ENCODE measurements at places on chromosomes 1 and 21.

DNA sequence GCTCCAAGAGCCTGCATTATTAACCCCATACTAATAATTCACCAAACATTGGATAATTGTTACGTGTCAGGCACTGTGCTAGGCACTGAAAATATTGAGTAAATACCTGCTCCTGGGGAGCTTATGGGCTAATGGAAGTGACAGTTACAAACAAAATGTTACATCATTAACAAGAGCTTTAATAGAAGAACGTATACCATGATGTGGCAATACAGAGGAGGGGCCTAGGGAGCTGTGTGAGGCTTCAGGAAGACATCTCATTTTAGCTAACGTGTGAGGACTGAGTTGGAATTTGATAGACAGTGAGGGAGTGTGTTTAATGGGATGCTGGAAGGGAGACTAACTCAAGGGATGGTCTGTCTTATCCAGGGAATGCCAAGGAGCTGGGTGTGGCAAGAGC lies 16.5 kb upstream of the TSPAN2 start:
- no peak for DNase-seq

- DNase-seq: no peak
Observed at GRCh38 chr21:24045373-24045772, 1561.9 kb downstream of the MRPL39 start.

DNA sequence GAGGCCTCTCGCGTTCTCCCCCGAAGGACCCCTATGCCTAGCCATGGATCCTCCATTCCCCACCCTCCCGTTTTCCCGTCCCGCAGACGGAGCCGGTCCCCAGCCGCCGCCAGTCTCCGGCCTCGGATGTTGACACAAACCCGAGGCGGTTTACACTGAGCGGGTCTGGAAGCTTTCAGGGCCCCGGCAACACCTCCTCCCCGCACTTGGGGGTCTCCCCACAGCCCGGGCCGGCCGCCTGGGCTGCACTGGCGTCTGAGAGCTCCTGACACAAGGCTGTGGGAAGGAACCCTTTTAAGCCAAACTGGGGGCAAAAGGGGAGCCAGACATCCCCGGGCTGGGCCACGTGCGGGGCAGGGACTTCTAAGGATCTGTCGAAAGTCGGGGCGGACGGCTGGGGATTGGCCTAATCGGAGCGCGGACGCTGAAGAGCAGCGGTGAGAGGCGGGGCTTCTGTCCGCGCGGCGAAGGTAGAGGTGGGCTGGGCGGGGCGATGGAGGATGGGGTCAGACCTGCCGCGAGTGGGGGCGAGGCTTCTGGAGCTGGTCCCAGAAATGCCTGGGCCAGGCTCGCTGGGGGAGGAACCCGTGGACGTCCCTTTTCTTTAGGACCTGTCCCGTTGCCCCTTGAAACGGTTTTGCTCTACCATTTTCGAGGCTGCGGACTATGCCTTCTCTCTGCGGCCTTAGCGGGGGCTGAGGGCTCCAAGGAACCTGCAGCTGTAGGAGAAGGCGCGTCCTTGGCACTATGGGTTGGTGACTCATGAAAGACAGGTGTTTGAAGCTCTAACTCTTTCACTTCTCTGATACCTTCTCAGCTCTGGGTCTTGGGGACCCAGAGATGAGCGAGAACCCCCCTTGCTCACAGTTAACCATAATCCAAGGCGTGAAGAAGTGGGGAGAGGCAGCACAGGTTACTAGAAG lies 1.2 kb upstream of the HPCAL4 start:
- no peak for DNase-seq

DNA sequence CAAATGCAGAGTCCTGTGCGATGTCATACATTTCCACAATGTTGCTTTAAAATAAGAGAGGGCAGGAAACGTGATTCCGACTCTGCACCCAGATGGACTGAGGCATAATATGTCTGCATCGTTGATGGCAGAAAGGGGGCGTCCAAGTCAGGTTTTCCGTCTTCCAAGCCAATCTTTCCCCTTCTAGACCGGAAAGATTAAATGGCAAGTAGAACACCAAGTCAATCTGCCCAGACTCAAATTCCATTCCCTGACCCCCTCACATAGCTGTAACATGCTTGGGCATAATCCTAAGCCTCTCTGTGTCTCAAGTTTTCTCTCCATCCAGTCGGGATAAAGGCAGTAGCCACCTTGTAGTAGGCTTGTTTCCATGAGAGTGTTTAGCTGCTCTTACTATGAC lies 14.4 kb downstream of the PCP4 start:
- DNase-seq: no peak

GRCh38 chr1:8938232-8938999 lies 7.3 kb upstream of the CA6 start:
- DNase-seq: peak; percentile 39

DNA sequence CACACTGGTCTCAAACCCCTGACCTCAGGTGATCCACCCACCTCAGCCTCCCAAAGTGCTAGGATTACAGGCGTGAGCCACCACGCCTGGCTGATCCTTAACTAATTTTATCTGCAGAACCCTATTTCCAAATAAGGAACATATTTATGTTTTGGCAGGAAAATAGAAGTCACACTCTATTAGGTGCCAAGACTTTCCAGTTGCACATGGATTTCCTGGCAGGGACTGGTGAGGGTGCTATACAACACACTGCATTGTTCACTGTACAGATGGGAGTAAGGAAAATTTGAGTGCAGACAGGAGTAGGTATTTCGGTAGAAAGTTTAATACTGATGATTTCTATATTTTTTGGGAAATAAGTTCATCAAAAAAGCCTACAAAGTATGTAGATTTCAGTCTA lies 605.3 kb upstream of the B3GALT2 start:
- DNase-seq: no peak

- no peak for DNase-seq
Observed at GRCh38 chr1:85569122-85569521, 11.4 kb upstream of the CCN1 start.

- DNase-seq: no peak
Observed at GRCh38 chr1:203507759-203508158, 13.8 kb downstream of the OPTC start.

- no peak for DNase-seq
Observed at GRCh38 chr1:44636083-44636687, 38.1 kb downstream of the TMEM53 start.

DNA sequence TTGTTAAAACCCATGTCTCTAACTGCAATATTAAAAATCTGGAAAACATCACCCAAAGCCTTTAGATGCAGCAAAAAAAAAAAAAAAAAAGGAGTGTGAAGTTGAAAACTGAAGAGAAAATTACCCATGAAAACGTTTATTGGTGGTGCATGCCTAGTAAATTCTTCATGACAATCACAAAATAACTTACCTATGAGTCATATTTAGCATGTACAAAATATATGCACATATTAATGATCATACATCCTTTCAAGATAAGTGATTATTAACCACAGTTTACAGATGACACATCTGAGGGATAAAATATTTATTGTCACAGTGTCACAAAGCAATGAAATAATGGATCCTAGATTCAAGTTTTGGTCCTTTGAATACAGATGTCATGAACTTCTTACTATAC lies 505.2 kb upstream of the NR5A2 start:
- no peak for DNase-seq

DNA sequence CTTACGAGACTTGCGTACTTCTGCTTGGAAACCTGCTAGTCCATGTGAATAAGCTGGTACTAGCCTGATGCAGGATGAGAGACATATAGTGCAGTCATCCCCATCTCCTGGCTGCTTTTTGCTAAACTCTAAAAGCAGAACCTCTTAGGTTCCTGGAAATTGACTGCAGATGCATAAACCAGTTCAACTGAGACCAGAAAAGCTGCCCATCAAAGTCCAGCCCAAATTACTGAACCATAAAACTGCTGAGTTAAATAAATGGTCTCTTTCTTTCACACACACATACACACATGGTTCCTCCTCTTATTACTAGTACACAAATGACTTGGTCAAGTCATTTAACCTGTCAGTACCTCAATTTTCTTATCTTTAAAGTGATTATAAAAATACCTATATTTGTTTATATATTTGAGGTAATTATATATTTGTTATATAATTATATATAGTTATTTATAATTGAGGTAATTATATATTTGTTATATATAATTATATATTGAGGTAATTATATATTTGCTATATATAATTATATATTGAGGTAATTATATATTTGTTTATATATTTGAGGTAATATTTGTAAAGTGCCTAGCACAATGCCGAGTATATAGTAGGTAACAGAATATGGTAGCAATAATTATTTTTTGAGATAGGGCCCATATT lies 25.2 kb upstream of the RABGAP1L start:
- peak; percentile 25 for DNase-seq

- DNase-seq: peak; percentile 57
Observed at GRCh38 chr1:1597275-1597930, 2.5 kb downstream of the FNDC10 start.

GRCh38 chr1:110308247-110308646 lies 30.9 kb upstream of the RBM15 start:
- no peak for DNase-seq

DNA sequence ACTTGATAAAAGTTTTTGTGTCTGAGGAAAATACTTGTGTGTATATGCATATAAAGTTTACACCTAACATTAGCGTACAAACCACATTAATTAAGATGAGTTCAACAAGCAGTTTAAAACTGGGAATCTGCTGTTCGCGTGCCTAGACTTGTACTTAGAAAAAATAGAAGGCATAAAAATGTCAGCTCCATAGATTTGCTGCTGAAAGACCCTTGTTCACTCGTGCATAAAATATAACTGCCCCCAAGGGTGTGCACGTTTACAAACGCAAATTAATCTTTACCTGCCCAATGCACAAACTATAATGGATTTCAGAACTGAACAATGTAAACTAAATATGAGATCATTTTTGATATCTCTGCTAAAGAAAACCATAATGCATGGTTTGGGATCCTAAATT lies 392.3 kb upstream of the ADGRL2 start:
- no peak for DNase-seq

GRCh38 chr1:163308811-163309210 lies 12.9 kb upstream of the NUF2 start:
- no peak for DNase-seq

DNA sequence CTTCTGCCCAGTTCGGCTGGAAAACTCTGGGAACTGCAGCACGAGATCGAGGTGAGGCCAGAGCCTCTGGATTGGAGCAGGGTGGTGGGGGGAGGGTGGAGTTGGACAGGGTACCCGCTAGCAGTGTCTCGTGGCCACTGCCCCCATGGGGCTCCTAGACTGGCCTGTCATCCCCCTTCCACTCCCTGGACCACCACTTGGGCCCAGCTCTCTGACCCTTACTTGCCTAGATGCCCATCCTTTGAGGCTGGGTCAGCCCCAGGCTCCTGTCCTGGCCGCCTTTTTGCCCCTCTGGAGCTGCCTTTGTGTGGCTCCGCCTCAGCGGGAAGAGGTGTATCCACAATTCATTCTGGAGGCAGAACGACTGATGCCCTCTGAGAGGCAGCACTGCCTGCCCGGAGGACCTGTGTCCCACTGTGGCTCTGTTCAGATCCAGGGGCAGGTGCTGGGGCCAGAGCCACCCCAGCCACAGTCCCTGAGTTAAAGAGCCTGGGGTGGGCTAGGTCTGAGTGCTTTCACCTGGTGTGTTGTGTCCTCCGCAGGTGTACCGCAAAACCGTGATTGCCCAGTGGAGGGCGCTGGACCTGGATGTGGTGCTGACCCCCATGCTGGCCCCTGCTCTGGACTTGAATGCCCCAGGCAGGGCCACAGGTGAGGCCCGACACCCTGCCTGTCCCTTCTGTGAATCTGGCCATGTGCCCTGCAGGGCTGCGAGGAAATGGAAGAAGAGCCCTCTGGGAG lies 17.7 kb downstream of the FAAH start:
- DNase-seq: no peak

GRCh38 chr1:14678011-14678638 lies 79.6 kb downstream of the KAZN start:
- no peak for DNase-seq

- DNase-seq: no peak
Observed at GRCh38 chr1:107871687-107872395, 93.1 kb downstream of the VAV3 start.

GRCh38 chr21:33821503-33822322 lies 93.9 kb downstream of the ATP5PO start:
- DNase-seq: no peak

- no peak for DNase-seq
Observed at GRCh38 chr1:172708452-172708851, 49.5 kb downstream of the FASLG start.

GRCh38 chr21:40845441-40845995 lies 1.4 kb downstream of the DSCAM start:
- DNase-seq: no peak

DNA sequence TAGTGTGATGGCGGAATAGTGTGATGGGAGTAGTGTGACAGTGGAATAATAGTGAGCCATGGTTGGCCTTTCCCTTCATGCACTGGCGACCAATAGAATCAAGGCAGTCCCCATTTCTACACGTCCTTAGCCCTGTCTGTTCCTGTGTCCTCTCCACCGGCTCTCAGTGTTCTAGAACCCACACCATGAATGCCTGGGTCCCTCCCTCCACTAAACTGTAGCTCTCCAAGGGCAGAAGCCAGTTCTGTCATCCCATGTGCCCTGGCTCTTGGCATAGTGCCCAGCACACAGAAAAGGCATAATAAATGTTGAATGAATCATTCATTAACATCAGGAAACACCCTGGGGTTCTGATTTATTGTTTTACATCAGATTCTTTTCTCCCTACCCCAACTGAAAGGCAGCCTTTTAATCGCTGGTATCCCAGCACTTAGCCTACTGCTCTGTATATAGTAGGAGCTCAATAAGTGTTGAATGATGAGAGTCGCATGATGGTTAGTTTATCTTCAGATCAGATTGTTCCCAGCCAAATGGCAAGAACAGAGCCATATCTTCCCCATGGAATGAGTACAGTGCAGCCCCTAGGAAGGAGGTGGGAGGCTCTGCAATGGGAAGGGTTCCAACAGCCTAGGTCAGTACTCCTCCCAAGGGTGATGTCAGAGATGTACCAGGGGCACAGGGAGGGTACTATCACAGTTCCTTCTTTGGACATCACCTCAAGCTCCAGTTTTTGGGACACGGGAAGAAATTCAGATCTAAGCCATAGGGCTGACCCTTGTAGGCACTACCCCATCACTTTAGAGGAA lies 325.7 kb downstream of the HHAT start:
- no peak for DNase-seq

DNA sequence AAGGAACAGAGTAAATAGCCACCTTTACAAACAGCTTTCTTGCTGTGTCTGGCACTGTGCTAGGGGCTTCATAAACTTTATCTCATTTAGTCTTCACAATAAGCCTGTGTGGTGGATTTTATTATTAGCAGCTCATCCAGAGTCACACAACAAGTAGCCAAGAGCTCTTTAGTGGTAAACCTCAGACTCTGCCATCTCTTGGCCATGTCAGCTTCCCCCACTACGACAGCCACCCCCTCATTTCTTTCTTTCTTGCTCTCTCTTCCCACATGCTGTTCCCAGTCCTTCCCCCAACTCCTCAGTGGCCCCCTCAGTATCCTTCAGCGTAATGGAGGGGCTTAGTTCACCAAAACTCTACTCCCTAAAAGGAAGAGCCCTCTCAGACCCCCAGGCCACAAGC lies 1.2 kb upstream of the ZNF683 start:
- DNase-seq: no peak

- DNase-seq: no peak
Observed at GRCh38 chr1:179080866-179081686, 794 bp upstream of the TOR3A start.

GRCh38 chr1:108704496-108704895 lies 8.2 kb upstream of the FNDC7 start:
- DNase-seq: no peak
